ENCODE measurements at places on chromosomes 2 and 18.

GRCh38 chr2:30958918-30959265 is 151.6 kb upstream of the CAPN13 start:
- DNase-seq = no peak

DNA sequence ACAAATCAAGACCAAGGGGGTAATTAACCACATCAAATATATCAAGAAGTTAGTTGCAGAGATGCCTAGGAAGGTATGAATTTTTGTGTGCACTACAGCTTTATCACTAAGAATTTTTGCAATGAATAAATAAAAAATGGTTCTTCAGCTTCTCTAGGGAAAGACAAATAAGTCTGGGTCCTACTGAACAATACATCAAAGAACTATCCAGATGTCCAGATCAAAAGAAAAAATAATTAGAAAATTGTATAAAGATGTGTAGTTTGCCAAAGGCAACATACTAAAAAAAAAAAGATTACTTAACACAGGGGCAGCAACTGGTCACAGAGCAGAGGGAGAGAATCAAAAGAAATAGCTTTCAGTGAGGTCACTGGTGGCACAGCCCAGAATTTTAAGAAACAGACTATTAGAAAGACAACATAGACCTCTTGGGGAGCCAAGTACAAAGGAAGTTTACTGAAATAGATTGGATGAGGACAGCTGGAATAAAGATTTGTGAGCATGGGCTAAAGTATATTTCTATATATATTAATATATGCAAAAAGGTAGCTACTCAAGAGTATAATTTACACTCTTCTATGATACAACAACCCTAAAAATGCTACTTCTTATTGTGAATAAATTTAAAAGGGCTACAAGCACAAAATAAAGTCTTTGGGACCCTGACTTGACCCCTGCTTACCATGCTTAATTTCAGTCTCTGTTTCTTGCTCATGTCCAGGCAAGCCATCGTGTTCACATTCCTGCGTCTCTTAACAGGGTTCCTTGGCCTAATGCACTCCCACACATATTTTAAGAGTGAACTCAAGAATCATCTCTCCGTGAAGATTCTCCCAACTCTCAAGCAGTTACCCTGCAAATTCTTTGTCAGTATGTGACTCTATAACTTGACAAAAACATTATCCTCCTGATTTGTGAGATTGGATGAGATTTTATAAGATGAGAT is 99.0 kb upstream of the GRB14 start:
- no peak for DNase-seq

GRCh38 chr2:162538967-162539366 is 195.0 kb downstream of the GCA start:
- DNase-seq = no peak

DNA sequence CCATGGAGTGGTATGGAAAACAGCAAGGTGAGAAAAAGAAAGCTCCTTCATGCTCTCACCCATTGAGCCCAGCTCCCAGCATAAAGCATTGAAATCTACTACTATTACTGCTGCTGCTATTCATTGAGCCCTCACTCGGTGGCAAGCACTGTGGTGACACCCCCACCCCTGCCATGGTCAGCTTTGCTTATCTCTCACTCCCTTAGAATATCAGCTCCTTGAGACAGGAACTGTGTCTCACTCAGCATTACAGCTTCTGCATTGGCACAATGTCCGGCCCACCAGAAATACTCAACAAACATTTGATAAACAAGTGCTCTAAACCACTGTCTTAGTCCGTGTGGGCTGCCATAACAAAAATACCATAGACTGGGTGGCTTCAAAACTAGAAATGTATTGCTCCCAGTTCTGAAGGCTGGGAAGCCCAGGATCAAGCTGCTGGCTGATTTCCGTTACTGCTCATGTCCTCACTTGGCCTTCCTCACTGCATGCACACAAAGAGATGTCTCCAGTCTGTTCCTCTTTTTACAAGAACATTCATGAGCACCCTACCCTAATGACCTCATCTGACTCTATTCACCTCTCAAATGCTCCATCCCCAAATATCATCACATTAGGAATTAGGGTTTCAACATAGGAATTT is 116.3 kb downstream of the ZBTB7C start:
- DNase-seq = no peak

- DNase-seq = no peak
Observed at GRCh38 chr2:143928613-143929012, 591.3 kb downstream of the ZEB2 start.

GRCh38 chr18:55998071-55998522 is 410.1 kb upstream of the TCF4 start:
- DNase-seq = no peak

DNA sequence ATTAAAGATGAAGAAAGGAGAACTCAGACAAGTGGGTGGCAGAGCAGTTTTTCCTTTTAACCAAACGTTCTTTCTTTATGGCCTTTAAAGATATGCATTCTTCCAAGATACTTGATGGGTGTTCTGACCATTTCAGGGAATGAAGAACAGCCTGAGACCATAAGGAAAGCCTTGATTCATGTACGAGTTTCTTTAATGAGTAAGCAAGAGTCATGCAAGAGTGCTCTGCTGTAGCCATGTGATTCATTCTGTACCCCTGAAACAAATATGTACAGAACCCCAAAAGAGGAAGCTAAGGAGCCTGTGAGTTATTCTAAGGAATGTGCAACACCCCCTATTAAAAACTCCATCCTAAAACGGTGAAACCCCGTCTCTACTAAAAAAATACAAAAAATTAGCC is 372.8 kb downstream of the MTX2 start:
- DNase-seq = no peak

GRCh38 chr18:70442933-70443332 is 154.1 kb downstream of the SOCS6 start:
- DNase-seq = no peak

DNA sequence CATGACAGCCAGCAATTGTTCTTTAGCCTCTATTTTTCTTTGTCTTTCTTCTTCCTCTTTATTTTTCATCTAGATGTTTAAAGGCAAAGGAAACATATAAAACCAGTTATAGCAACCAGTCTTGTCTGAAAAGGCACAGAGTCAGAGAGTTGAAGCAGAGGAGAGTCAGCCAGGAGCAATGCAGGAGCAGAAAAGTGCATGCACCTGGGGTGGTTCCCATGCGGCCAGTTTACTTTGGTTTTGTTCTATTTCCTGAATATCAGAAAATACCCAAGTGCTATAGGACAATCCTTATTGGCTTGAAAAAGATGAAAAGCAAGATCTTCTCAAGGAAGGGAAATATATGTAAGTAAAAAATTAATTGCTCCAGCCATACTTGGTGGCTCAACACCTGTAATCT is 44.9 kb downstream of the CFAP210 start:
- no peak for DNase-seq

DNA sequence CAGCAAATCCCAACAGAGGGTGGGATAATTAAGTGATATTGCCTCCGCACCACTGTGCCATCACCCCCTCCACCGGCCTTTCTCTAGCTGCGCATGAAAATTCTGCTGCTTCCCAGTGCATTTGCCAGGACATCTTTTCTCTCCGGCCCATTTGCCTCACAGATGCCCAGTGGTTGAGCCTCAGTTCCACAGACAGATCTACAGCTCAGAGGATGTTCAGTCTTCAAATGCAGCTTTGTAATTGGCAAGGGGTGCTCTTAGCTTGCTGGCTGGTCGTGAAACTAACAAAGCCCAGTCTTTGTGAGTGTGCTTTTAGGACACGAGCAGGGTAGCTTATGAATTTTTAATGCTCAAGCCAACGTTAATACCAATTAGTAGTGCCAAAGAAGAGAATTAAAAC is 253.3 kb upstream of the REV1 start:
- no peak for DNase-seq

- no peak for DNase-seq
Observed at GRCh38 chr18:8932866-8933265, 169.6 kb upstream of the NDUFV2 start.

GRCh38 chr18:3225588-3225987 is 5.8 kb upstream of the MYOM1 start:
- DNase-seq = no peak

DNA sequence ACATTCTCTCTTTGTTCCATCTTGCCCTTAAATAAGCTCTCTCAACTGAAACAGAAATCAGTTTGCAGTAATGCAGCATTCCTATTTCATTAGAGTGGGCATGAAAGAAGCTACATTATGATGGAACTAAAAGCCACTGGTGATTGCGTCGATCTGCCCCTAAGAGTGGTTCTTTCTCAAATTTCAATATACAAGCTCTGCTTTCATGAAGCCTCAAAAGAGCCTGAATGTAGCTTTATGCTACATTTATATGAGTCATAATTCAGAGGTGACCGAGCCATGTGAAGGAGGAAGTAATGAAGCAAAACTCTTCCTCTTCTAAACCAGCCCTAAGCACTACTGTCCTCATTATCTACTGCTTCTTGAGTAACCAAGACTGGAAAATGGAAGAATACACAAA is 64.8 kb upstream of the CYTIP start:
- no peak for DNase-seq

DNA sequence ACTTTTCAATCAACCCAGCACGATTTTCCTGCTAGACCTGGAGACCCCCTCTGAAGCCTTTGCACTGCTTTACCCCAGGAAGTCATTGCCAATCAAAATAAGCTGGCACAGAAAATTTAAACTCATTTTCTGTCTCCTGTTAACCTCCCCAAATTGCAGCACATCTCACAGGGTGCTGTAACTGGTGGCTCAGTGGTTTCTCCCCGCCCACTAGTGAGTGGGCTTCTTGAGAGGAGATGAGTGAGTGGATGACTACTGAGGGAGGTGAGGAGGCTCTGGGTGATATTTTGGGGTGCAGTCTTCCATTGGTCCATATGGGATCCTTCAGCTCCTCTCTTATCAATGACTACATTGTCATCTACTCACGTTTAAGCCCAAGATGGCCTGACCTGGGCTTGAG is 239.8 kb upstream of the HS6ST1 start:
- no peak for DNase-seq

DNA sequence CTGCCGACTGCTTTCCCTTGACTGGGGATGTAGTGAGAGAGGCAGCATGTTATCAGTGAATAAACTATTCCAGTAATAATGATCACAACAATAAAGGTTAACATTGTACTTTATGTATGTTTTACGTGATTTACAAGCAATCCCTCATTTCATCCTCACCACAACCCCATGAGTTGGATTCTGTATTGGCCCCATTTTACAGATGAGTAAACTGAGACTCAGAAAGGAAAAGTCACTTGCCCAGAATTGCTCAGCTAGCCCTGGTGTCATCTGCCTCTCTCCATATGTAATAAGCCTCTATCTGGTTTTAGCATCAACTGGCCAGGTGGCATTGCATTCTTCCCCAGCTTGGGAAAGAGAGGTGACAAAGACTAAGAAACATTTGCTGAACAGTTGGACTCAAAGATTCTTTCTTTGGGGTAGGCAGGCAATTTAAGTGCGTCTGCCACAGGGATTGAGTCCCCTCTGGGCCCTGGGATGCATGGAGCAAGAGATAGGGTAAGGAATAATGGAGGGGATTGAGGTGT is 2.2 kb downstream of the CXCR2 start:
- DNase-seq = no peak

- DNase-seq = no peak
Observed at GRCh38 chr2:225367482-225367881, 32.0 kb upstream of the NYAP2 start.

DNA sequence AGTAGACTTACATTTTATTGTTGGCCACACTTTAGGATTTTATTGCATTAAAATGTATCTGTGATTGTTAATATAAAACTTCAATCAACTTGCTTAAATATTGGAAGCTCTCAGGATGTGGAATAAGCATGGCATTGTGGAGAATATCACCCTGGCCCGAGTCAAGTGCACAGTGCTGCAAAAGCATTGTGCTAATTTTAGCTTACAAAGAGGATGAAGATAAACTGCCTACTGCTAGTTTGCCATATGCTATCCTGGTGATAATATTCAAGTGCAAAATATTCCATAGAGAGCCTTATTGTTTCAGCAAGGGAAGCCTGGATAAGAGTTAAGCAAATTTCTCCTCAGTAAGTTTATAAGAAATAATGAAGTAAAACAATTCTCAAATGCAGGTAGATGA is 54.5 kb downstream of the MEIS1 start:
- DNase-seq = no peak

- DNase-seq = no peak
Observed at GRCh38 chr2:217797661-217798069, 205.1 kb downstream of the TNS1 start.

- no peak for DNase-seq
Observed at GRCh38 chr2:142010477-142011270, 120.1 kb downstream of the LRP1B start.

DNA sequence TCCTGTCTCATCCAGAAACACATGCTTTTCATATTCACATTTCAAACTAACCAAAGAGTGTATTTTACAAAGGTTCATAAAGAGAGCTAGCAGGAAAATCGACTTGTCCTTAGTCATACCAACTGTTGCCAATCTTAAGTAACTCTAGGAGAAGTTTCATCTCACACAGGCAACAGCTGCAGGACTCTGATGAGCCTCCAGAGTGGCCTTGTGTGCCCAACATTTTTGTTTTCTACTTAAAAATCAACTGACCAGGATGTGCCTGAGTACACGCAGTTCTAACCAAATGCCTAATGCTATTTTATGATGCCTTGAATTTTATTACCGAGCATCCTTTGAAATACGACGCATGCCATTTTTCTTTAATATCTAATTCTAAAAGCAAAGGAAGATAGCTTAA is 595.9 kb upstream of the LRRTM4 start:
- DNase-seq = no peak

- no peak for DNase-seq
Observed at GRCh38 chr2:5175231-5175630, 517.0 kb upstream of the SOX11 start.

DNA sequence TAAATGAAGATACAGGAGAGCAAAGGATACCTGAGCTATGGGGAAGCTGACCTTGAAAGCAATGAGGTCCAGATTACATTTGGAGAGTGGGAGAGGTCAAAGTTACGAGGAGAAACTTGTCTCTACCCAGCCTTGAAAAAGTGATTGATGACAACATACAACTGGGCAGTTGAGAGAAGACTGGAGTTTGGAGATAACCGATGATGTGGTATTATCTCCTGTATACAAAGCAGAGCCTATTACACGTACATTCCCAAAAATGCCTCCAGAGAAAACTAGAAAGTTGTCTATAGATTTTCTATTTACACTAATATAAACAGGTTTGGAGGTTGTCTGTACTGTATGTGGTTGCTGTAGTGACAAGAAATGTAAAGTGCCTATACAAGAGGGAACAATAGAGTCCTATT is 28.3 kb downstream of the ARL5A start:
- DNase-seq = no peak

DNA sequence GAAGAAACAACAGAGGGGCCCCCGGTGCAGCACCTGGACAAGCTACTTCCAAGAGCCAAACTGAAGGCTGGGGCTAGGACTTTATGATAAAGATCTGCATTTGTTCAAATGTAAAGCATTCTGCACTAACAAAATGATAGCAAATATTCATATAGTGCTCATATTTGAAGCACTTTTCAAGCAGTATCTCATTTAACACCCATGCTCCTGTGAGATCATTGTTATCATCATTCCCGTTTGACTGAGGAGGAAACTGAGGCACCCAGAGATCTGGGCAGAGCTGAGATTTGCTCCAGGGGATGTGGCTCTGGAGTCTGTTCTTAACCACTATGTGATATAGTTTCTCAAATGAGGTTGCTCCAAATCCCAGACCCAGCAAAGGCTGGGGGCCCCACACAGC is 9.8 kb downstream of the KCTD1 start:
- no peak for DNase-seq

GRCh38 chr2:40343902-40344301 is 108.0 kb downstream of the SLC8A1 start:
- no peak for DNase-seq
